ENCODE measurements at places on chromosomes 13 and 19.
A peak's percentile ranks its signal among the peaks of the same experiment; 100 is the strongest.

GRCh38 chr13:79405501-79405830, 589 bp downstream of the RBM26 start:
- H3K4me1 ChIP-seq = peaks cover 39% of the 10 kb centered on the region
- DNase-seq = no peak
- no peaks in the 10 kb centered on the region for H3K36me3 ChIP-seq
- H3K4me3 ChIP-seq = peak overlapping the region; percentile 89
- peak overlapping the region; percentile 100 for H3K27ac ChIP-seq

GRCh38 chr13:46296921-46297320, 85.2 kb downstream of the LRRC63 start:
- peak overlapping the region; percentile 71 for H3K27ac ChIP-seq
- no peaks in the 10 kb centered on the region for H3K27me3 ChIP-seq
- DNase-seq = peak; percentile 38

DNA sequence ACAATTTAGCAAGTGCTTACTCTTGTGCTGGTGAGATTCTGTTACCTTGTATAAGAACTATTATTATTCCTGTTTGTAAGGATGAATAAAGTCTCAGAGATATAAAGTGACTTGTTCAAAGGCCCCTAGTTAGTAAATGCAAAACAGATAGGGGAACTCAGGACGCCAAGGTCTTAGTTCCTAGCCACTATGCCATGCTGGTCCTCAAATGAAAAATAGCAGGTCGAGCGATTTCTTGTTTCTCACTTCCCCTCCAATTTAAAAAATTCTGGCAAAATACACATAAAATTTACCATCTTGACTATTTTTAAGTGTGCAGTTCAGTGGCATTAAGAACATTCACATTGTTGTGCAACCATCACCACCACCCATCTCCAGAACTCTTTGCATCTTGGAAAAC, 1.1 kb downstream of the TECR start:
- peaks cover 4% of the 10 kb centered on the region for H3K4me1 ChIP-seq
- DNase-seq = no peak
- H3K4me3 ChIP-seq = no peak overlapping the region
- H3K27ac ChIP-seq = peak overlapping the region; percentile 76

GRCh38 chr19:30171138-30171635, 201.0 kb upstream of the ZNF536 start:
- H3K27ac ChIP-seq = no peak overlapping the region
- H3K27me3 ChIP-seq = no peaks in the 10 kb centered on the region
- H3K4me1 ChIP-seq = no peaks in the 10 kb centered on the region
- H3K4me3 ChIP-seq = no peak overlapping the region

- H3K4me3 ChIP-seq = no peak overlapping the region
Observed at GRCh38 chr13:35957996-35958395, 173.2 kb downstream of the DCLK1 start.

DNA sequence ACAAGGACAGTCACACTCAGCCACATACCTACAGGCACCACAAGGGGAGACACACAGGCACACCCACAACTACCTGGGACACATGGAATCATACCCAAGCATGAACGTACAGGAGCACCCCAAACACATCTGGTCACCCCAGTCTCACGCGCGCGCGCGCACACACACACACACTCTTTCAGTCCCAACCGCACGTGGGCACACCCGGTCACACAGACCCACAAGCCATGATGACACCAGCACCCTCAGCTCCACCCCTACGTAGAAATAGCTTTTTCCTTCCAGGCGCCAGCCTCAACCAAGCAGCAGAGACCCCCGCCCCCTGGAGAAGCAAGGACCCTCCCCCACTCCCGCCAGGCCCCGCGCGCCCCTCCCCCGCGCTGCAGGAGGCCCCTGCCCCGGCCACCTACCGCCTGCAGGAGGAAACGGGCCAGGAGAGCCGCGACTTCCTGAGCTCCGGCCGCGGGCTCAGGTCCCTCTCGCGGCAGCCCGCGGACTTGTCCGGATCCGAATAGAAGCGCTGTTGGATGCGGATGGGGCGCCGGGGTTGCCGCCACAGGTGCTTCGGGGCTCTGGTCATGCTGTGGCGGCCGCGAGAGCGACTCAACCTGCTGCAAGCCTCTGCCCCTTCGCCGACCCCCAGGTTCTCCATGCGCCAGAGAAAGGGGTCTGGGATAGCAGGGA, 6.4 kb upstream of the PDE4C start:
- no peaks in the 10 kb centered on the region for H3K4me1 ChIP-seq
- H3K4me3 ChIP-seq = no peak overlapping the region
- peak; percentile 57 for DNase-seq

- DNase-seq = no peak
- no peaks in the 10 kb centered on the region for H3K4me1 ChIP-seq
Observed at GRCh38 chr13:78187781-78188180, 269.1 kb upstream of the EDNRB start.

GRCh38 chr19:2970201-2970835, 7.0 kb upstream of the TLE6 start:
- no peak overlapping the region for H3K27ac ChIP-seq
- DNase-seq = no peak
- H3K27me3 ChIP-seq = no peaks in the 10 kb centered on the region
- no peak overlapping the region for H3K4me3 ChIP-seq
- no peaks in the 10 kb centered on the region for H3K36me3 ChIP-seq

GRCh38 chr13:31444266-31444856, 244.6 kb downstream of the B3GLCT start:
- no peaks in the 10 kb centered on the region for H3K4me1 ChIP-seq
- H3K4me3 ChIP-seq = no peak overlapping the region
- DNase-seq = no peak
- no peaks in the 10 kb centered on the region for H3K36me3 ChIP-seq

DNA sequence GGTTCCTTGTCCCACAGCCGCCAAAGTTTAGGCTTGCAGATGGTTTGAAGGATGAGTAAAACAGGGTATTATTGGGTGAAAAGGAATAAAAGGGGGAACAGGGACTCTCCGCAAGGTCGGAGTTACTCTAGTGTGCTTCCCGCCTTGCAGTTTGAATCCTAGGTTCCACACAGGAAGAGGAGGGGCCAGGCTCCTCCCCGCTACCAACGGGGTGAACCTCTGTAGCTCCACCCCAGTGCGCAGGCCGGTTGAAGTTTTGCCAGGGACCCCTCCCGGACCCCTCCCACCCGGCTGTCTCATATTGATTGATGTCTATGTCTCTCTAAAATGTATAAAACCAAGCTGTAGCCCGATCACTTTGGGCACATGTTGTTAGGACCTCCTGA, 11.6 kb upstream of the GTF2F2 start:
- H3K27ac ChIP-seq = no peak overlapping the region
- H3K36me3 ChIP-seq = no peaks in the 10 kb centered on the region
- H3K27me3 ChIP-seq = no peaks in the 10 kb centered on the region
- no peaks in the 10 kb centered on the region for H3K4me1 ChIP-seq
- no peak for DNase-seq
- no peak overlapping the region for H3K4me3 ChIP-seq

GRCh38 chr19:28652765-28653164, 560.2 kb downstream of the UQCRFS1 start:
- no peaks in the 10 kb centered on the region for H3K36me3 ChIP-seq
- DNase-seq = no peak
- H3K27ac ChIP-seq = no peak overlapping the region
- H3K4me1 ChIP-seq = no peaks in the 10 kb centered on the region

DNA sequence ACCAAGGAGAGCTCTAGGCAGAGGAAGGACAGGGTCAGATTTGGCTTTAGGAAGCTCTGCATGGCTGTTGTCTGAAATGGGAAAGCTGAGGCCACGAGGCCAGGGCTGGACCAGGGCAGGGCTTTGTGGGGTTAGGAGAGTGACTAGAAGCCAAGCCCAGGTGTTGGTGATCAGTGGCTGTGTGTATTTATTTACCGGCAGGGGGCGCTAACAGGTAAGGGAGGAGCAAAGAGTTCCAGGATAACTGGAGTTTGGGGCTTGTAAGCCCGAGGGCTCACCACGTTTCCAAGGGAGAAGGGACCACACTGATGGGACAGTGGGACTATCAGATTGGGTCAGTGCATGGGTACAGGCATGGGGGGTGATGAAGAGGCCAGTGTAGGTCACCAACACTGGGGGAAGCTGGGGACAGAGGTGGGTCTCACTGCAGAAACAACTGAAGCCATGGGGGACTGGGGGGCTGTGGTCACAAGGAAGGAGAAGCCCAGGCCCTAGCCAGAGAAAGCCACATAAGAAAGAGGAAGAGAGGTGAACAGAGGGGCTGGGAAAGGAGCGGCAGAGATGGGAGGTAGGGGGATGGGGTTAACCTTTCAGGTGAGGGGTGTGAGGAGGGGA, 3.9 kb downstream of the TMEM147 start:
- H3K4me1 ChIP-seq = peaks cover 13% of the 10 kb centered on the region
- H3K4me3 ChIP-seq = no peak overlapping the region
- peak; percentile 88 for DNase-seq
- H3K27ac ChIP-seq = no peak overlapping the region

GRCh38 chr13:114279758-114280355, 1.5 kb upstream of the UPF3A start:
- no peaks in the 10 kb centered on the region for H3K36me3 ChIP-seq
- no peak overlapping the region for H3K4me3 ChIP-seq
- H3K27me3 ChIP-seq = no peaks in the 10 kb centered on the region
- no peak for DNase-seq

DNA sequence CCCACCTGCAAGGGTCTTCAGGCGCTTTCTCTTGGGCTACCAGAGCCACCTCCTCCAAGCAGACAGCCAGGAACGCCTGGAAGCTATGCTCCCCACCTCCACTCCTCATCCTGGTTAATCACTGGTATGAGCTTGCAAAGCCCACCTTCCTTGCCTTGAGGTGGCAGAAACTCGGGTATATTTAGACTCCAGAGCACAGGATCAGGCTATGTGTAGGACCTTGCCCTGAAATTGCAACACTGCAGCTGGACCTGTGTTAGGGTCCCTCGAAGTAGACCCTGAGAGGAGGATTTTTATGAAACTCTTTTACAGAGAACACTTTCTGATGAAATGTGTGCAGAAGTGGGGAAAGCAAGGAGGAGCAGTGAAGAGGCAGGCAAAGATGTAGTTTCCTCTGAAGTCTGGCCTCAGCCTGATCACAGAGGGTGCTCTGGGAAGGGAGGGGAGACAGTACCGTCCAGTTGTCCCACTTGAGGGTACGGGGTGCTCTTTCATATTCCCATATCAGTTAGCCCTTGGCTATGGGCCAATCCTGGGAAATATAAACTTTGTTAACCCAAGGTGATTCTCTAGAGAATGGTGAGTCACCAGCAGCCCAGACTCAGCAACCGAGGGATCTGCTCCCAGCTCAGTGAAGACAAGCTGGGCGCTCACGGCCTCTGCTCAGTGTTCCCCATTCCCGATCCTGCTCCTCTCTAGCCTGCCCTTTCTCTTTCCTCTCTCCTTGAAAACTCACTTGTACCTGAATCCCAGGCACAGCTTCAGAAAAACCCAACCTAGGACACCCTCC, 157.9 kb downstream of the UQCRFS1 start:
- no peaks in the 10 kb centered on the region for H3K27me3 ChIP-seq
- H3K4me1 ChIP-seq = no peaks in the 10 kb centered on the region
- no peak overlapping the region for H3K4me3 ChIP-seq

DNA sequence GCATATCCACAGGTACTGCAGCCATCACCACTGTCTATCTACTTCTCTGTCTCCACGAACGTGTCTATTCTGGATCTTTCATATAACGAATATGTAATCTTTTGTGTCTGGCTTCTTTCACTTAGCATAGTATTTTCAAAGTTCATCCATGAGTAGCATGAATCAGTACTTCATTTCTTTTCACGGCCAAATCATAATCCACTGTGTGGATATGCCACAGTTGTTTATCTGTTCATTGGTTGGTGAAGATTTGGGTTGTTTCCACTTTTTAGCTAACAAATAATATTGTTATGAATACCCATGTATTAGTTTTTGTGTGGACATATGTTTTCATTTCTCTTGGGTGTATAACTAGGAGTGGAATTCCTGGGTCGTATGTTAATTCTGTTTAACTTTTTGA, 14.4 kb downstream of the RGCC start:
- no peak for DNase-seq
- H3K4me1 ChIP-seq = no peaks in the 10 kb centered on the region
- H3K4me3 ChIP-seq = no peak overlapping the region
- no peaks in the 10 kb centered on the region for H3K27me3 ChIP-seq
- H3K27ac ChIP-seq = no peak overlapping the region

GRCh38 chr13:113022745-113023574, 53.9 kb downstream of the MCF2L start:
- no peaks in the 10 kb centered on the region for H3K27me3 ChIP-seq
- H3K4me3 ChIP-seq = no peak overlapping the region
- peak; percentile 67 for DNase-seq
- H3K4me1 ChIP-seq = peaks cover 17% of the 10 kb centered on the region
- no peak overlapping the region for H3K27ac ChIP-seq
- H3K36me3 ChIP-seq = no peaks in the 10 kb centered on the region

DNA sequence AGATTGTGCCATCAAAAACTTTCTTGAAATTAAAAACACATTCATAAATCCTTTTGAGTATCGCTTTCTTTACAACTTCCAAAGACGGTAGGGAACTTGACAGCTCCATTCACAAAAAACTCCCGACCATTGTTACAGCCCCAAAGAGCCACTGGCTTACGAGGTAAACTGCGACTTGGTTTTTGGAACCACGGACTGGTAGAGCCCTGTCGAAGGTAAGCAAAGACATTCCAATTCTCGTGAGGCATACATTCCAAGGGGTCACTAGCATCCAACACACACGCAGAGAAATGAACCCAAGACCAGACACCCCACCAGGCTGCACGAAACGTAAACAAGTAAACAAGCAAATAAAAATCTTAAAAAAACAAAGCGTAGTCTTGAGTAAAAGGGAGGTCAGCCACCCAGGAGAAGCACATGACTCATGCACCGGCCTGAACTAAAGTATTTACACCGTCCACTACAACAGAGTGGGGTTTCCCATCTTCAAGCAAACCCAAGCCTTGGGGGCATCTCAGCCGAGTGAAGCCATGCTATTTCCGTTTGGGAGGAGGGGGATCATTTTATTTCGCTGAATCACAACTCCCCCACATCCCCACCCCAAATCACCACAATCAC, 1.4 kb downstream of the BRD4 start:
- H3K27ac ChIP-seq = peak overlapping the region; percentile 97
- peaks cover 28% of the 10 kb centered on the region for H3K4me1 ChIP-seq
- H3K27me3 ChIP-seq = no peaks in the 10 kb centered on the region
- H3K4me3 ChIP-seq = peak overlapping the region; percentile 96

DNA sequence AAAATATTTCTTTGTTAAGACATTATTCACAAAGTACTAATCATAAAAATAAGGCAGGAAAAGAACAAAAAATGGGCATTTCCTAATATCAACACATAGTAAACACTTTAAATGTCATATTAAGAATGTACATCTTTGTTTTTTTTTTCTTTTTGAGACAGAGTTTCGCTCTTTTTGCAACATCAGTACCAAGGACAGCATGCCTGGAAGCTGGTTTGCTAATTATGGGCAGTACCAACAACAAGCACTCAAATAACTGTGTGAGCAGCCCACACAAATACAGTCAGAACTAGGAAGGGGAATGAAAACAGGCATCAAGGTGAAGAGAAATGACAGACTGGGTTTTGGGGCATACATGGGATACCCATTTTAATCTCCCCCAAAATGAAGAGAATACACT, 788.0 kb upstream of the SLITRK1 start:
- H3K27ac ChIP-seq = no peak overlapping the region
- H3K4me1 ChIP-seq = no peaks in the 10 kb centered on the region
- H3K36me3 ChIP-seq = no peaks in the 10 kb centered on the region
- no peaks in the 10 kb centered on the region for H3K27me3 ChIP-seq
- no peak overlapping the region for H3K4me3 ChIP-seq

All from hepatocyte (in vitro differentiated cells).